ENCODE measurements at places on chromosomes 11 and 22.

GRCh38 chr11:67264877-67265632 is 1.2 kb upstream of the GRK2 start:
- DNase-seq, result no peak

- DNase-seq, result no peak
These were observed 55.6 kb downstream of the OPCML start for GRCh38 chr11:133476570-133477250.

DNA sequence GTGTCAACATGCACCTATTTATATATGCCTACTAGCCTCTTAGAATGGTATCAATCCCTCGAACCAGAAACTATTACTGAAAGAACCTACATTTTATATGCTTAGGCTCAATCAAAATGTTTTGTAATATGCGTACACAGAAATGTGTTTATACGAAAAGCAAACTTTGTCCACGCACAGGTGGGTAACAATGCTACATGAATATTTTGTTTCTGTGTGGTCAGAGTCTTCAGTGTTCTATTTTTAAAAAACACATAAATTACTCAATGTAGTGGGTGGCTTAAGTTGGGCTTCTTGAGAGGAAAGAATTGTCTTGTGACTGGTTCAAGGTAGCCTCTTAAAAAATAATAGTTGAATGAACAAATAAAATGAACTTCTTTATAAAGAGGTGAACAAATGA is 46.1 kb downstream of the SYTL2 start:
- DNase-seq, result no peak

DNA sequence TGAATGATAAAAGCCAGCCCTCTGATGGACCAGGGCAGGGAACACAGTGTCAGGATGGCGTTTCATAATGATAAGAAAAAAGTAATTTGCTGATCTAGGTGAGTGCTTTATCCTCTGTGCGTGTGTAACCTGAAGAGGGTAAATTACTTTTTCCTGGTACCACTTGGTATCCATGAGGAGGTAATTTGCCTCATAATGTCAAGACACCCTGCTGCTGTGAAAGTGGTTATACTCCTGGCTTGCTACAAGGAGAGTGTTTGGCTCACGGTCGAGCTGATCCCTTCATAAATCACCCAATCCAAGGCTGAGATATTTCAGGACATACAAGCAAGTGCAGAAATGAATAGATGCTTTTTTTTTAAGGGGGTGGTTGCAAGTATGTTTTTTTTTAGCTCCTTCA is 207.2 kb upstream of the PGR start:
- no peak for DNase-seq
